ENCODE measurements at places on chromosomes 13 and 19.

GRCh38 chr19:28554321-28555091 is 658.4 kb downstream of the UQCRFS1 start:
- no peak for DNase-seq

GRCh38 chr13:113139577-113139976 is 17.0 kb downstream of the F10 start:
- DNase-seq, result no peak

- peak; percentile 31 for DNase-seq
These were observed 11.1 kb upstream of the GTF2F2 start for GRCh38 chr13:45109102-45109720.

GRCh38 chr19:39321117-39321831 is 611 bp upstream of the LRFN1 start:
- peak; percentile 37 for DNase-seq

DNA sequence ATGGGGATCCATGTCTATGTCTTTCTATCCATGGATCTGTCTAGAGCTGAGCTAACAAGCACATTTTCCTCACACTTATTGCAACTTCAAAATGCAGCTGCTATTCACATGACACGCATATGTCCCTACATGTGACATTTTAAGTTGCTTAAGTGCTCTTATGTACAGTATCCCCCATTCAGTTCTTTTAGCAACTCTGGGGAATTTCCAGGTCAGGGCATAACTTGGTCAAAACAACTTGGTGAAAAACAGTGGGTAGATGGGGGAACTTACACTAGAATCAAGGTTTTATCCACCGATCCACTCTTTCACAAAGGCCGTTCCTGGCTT is 73.0 kb downstream of the COL4A1 start:
- DNase-seq, result no peak

DNA sequence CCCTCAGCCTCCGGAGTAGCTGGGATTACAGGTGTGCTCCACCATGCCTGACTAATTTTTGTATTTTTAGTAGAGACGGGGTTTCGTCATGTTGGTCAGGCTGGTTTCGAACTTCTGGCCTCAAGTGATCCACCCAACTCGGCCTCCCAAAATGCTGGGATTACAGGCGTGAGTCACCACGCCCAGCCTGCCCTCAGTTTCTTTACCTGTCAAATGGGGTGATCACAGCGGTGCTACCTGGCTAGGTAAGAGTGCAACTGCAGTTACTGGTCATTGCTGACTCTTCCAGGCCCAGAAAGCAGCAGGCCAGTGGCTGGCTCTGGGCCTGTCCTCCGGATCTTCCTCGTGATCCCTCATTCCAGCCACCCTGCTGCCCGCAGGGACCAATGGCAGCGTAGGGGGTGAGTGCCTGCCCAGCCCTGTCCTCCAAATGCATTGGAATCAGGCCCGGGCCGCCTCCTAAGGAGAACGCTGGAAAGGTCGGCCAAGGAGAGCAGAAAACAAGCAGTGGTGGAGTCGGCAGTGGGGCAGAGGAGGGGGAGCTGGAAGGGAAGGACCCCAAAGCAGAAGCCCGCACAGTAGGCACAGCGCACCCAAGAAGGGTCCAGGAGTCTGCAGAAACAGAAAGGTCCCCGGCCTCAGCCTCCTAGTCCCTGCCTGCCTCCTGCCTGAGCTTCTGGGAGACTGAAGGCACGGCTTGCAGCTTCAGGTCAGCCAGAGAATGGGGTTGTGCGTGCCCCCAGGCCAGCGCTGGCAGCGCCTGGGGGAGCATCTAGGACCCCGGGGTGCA is 1.8 kb upstream of the SLC27A1 start:
- DNase-seq, result no peak

DNA sequence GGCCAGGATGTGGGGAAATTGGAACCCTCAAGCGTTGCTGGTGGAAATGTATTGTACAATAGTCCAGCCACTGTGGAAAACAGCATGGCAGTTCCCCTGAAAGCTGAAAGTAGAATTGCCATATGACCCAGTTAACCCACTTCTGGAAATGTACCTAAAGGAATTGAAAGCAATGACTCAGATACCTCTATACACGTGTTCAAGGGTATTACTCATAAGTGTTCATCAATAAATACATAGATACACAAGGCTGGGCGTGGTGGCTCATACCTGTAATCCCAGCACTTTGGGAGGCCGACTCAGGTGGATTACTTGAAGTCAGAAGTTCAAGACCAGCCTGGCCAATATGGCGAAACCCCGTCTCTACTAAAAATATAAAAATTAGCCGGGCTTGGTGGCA is 71.9 kb upstream of the IRS2 start:
- no peak for DNase-seq

DNA sequence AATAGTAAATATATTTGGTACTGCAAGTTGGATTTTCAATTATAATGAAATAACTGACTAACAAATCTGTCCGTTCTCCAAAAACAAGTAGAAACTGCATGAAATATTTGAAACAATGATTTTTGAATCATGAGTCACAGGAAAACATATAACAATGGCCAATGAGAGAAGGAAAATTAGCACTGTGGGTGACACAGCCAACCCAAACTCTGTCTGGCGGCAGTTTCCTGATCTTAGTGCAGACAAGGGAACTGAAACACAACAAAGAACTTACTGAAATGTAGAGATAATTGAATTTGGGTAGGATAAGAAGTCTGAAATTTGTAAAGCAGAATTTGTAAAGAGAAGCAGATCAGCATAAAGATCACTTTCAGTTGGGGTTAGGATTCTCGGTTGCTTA is 2743.3 kb upstream of the PCDH20 start:
- DNase-seq, result no peak

GRCh38 chr19:15291089-15291488 is 41.2 kb downstream of the BRD4 start:
- no peak for DNase-seq

GRCh38 chr19:18450021-18450930 is 12.3 kb upstream of the ISYNA1 start:
- no peak for DNase-seq

- no peak for DNase-seq
These were observed 59.6 kb downstream of the WDFY2 start for GRCh38 chr13:51643882-51644281.

- DNase-seq, result no peak
These were observed 213.3 kb downstream of the OLFM4 start for GRCh38 chr13:53241891-53242348.

GRCh38 chr19:47221080-47221841 is 9.7 kb downstream of the BBC3 start:
- no peak for DNase-seq

GRCh38 chr13:52738719-52739467 is 727 bp downstream of the CNMD start:
- DNase-seq, result peak; percentile 75

DNA sequence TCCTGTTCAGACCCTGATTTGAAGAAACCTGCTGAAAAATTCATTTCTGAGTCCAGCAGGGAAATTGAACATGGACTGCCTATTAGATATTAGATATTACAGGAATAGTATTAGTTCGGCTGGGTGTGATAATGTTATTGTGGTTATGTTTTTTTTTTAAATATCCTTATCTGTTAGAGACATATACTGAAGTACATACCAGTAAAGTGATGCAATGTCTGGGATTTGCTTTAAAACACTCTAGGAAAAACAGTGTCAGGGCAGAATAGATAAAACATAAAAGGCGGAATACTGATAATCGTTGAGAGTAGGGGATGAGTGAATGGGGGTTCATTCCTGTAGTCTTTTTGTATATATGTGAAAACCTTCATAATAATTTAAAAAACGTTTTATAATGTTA is 28.7 kb upstream of the AMER2 start:
- no peak for DNase-seq

GRCh38 chr13:33453936-33454335 is 168.4 kb upstream of the STARD13 start:
- DNase-seq, result no peak

DNA sequence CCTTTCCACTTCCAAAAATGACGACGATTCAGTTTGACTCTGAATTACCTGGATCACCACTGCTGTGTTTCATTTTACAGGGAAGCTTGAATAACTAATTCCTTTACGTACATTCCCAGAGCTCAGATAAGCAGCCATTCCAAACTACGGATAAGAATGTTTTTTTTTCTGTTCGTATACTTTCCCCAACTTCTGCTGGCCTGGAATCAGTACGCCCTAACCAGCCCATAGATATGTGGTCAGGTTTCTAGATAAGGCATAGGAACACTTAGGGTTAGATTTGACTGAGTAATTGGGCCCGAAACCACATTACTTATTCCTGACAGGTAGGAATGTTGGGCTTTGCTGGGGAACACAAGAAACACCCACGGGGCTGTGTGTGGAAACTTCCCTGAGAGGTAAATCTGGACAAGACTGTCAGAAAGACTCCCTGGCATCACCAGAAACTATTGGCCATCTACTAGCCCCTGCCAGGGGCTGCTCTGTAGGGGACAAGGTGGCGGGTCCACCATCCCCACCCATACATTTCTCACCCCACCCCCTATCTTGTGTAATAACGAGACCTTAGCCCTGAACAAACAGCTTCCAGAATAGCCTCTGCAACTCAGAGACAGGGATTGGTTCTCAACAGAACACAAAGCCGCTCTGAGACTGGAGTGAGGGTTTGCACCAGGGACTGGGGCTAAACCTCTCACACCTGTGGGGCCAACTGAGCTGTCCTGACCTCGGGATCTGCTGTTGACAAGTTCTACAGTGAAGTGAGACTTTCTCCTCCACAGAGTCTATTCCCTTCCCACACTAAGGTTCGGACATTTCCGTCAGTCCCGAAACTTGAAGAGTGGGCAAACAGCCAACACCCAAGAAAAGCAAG is 15.6 kb downstream of the RHPN2 start:
- DNase-seq, result no peak

DNA sequence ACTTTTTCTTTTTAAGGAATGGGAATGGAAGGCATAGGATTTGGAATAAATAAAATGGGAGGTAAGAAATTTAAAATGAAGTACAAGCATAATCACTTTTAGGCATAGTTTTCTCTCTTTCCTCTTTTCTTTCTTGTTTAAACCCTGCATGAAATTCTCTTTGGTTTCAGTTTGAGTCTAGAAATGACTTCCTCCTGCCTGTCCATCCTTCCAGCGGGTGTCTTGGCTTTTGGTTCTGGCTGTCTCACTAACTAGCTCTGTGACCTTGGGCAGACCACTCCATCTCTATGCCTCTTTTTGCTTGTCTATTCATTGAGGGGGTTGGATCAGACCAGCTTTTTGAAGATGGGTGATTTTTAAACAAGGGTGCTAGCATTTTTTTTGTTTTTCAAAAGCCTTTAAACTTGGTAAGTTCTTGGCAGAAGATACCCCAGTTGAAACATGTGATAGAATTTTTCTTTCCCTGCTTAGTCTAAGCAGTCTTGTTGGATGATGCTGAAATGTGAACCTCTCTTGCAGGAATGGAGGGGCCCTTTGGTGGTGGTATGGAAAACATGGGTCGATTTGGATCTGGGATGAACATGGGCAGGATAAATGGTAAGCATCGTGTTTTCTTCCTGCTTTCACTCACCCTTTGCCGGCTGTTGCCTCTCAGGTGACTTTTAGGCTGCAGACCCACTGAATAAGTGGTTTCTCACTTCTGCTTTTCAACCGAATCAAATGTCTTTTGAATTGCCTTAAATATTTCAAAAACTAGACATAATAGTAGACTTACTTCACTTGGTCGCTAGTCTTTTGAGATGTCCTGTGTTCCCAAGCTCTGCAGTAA is 28.6 kb downstream of the PRAM1 start:
- no peak for DNase-seq

GRCh38 chr19:12912571-12912970 is 6.5 kb downstream of the SYCE2 start:
- DNase-seq, result no peak

- DNase-seq, result no peak
These were observed 240.4 kb downstream of the KCNRG start for GRCh38 chr13:50255639-50256038.

DNA sequence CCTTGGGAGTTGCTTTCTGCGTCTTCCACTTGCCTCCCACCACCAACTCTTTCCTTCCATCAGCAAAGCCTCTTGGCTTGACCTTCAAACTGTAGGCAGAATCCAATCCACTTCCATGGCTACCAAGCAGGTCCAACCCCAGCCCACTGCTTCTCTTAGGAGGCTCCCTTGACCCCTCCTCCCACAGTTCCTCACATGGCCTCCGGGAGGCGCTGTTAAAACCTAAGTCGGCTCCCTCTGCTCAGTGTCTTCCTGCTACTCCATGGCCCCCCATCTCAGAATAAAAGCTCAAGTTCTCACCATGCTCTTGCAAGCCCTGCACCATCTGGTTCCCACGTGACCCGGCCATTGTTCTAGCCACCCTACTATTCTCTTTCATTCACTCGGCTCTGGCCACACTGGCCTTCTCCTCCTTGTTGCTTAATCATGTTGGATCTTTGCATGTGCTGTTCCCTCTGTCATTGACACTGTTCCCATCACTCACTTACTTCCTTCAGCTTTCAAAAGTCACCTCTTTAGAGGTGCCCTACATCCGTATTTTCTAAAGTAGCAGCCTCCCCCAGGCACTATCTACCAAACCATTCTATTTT is 7.5 kb downstream of the IZUMO2 start:
- no peak for DNase-seq

DNA sequence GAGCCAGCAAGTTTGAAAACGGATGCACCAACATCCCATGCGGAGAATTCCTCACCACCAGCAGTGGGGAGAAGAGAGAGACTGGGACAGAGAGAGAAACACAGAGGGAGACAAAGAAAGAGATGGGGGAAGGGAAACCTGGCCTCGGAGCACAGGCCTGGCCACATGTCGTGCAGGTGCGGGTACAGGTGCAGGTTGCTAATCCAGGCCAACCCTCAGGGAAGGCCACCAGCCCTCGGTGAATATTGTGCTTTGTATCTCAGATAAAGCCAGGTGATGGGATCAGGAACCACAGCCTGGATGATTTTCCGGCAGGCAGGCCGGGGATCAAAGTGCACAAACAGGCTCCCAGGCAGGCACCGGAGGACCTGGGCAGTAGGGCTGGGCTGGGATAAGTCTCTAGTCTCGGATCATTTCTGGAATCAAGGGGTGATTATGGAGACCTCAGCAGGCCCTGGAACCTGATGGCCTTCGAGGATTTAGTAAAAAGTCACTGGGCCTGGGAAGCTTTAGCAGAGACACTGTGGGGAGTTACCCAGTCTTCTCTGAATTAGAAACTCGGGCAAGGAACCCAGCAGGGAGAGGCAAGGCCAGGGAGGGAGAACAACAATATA is 3.7 kb downstream of the GAS6 start:
- no peak for DNase-seq

DNA sequence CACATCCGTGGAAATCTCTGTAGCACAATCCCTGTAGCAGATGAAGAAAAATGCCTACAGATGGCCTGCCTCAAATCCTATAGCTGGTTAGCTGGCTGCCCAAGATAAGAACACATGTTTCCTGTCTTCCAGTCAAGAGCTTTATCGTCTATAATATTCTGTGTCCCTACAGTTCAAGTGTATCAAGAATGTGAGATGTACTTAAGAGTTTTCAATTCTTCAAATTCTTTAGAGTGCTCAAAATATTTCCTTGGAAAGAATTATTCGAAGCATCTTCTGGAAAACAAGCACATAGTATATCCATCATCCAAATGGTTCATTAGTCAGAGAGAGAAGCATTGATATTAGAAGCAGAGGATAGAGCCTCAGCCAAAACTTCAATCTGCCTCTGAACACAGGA is 239.8 kb downstream of the COG6 start:
- DNase-seq, result peak; percentile 89
